ENCODE measurements at places on chromosomes 13 and 19. TPM values are rescaled to one million over a fixed set of nuclear protein-coding genes. Genes with fewer than 3 reads are reported as not detected.

RAB20 gene
- total RNA-seq: 51.3 TPM

GRK1 gene
- not detected for total RNA-seq

ACP7 gene
- not detected for total RNA-seq

SERPINE3 gene
- total RNA-seq: not detected

SULT2B1 gene
- 14.4 TPM for total RNA-seq

SCN1B gene
- 9.8 TPM for total RNA-seq

FOXA3 gene
- total RNA-seq: 0.68 TPM

PNPLA6 gene
- 289 TPM for total RNA-seq

OVOL3 gene
- total RNA-seq: not detected

F7 gene
- not detected for total RNA-seq

DENND1C gene
- total RNA-seq: 15.1 TPM

KIR3DL1 gene
- total RNA-seq: 0.71 TPM

ZNF837 gene
- total RNA-seq: 1.2 TPM

KISS1R gene
- not detected for total RNA-seq

INSR gene
- total RNA-seq: 37.3 TPM

ZNF573 gene
- total RNA-seq: 9.7 TPM

CELF5 gene
- not detected for total RNA-seq

F2RL3 gene
- total RNA-seq: 22.5 TPM

SRRM5 gene
- 0.24 TPM for total RNA-seq

OR7D2 gene
- 0.59 TPM for total RNA-seq

PLK5 gene
- not detected for total RNA-seq

PTPRS gene
- total RNA-seq: 107 TPM

KLK14 gene
- total RNA-seq: 0.89 TPM

HCST gene
- 43.3 TPM for total RNA-seq

TNNT1 gene
- total RNA-seq: not detected

CD177 gene
- 5.7 TPM for total RNA-seq

CCDC169 gene
- not detected for total RNA-seq

SLC35E1 gene
- 47.3 TPM for total RNA-seq

APC2 gene
- total RNA-seq: 0.12 TPM

FAM216B gene
- total RNA-seq: 17.0 TPM

ZSWIM9 gene
- 7.7 TPM for total RNA-seq

ETV2 gene
- total RNA-seq: 1.1 TPM

Measured in lower lobe of right lung (tissue), 2 donors.